ENCODE measurements at places on chromosomes 16 and 17. TPM values are rescaled to one million over a fixed set of nuclear protein-coding genes. Genes with fewer than 3 reads are reported as not detected.

DNA sequence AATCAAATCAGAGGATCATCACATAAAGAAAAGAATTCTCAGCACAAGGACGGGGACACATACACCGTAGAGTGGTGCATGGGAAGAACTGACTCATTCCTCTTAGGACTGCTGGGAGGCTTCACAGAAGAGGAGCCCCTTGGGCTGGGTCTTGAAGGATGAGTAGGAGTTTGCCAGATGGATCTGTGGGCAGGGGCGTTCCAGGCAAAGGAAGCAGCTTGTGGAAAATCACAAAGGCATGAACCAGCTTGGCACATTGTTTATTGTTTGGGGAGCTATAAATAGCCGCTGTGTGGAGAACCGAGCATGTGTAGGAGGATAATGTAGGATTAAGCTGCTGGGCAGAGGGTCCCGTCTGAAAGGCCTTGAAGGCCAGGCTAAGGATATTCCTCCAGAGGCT, 5.1 kb upstream of the SLC16A11 start:
- no peak for DNase-seq

The CTRB1 gene
- polyA plus RNA-seq: 0.30 TPM

DNA sequence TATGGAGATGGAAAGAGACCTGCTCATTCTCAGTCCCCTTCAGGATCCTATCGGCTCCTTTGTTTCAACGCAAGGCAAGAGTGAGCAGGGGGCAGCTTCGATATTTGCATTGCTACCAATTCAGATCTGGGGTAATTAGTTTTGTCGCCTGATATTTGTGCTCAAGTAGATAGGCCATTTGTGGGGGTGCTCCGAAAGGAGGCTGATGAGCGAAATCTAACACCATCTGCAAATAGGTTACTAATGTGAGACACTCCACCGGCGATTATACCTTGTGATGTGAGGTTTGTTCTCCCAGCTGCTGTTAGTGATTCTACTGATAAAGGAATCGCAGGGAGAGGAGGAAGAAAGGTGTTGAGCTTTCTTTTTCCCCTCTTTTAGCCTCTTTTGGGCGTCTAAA, 31.5 kb downstream of the WSCD1 start:
- no peak for DNase-seq

GRCh38 chr17:60352071-60352470, 39.9 kb downstream of the USP32 start:
- no peak for DNase-seq

The TRIM72 gene
- polyA plus RNA-seq: 0.18 TPM

The KRT24 gene
- polyA plus RNA-seq: not detected
